ENCODE measurements at places on chromosomes 2 and 18. TPM values are rescaled to one million over a fixed set of nuclear protein-coding genes. Genes with fewer than 3 reads are reported as not detected.

- H3K4me1 ChIP-seq, result no peaks in the 10 kb centered on the region
- no peaks in the 10 kb centered on the region for H3K27me3 ChIP-seq
- no peak for DNase-seq
- H3K27ac ChIP-seq, result no peak overlapping the region
Measured at GRCh38 chr2:20752293-20752692, 70.6 kb downstream of the LDAH start.

DNA sequence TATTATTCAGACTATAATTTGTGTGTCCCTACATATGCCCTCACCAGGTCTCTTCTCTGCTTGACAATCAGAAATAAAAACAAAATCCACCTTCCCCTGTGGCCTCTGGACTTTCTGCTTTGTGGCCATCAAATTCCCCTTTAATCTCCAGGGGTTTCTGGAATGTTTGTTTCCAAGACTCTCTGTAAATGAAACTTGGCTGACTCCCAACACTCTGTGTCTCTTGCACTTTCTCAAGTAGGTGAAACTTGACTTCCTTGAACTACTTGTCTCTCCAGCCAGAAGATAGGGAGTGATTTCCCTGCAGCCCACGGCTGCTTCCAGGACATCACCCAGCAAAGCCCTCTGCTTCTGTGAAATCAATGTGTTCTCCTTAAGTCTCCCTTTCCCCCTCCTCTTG lies 54.1 kb upstream of the AQP4 start:
- no peak overlapping the region for H3K27ac ChIP-seq
- no peaks in the 10 kb centered on the region for H3K27me3 ChIP-seq
- no peak overlapping the region for H3K4me3 ChIP-seq

DNA sequence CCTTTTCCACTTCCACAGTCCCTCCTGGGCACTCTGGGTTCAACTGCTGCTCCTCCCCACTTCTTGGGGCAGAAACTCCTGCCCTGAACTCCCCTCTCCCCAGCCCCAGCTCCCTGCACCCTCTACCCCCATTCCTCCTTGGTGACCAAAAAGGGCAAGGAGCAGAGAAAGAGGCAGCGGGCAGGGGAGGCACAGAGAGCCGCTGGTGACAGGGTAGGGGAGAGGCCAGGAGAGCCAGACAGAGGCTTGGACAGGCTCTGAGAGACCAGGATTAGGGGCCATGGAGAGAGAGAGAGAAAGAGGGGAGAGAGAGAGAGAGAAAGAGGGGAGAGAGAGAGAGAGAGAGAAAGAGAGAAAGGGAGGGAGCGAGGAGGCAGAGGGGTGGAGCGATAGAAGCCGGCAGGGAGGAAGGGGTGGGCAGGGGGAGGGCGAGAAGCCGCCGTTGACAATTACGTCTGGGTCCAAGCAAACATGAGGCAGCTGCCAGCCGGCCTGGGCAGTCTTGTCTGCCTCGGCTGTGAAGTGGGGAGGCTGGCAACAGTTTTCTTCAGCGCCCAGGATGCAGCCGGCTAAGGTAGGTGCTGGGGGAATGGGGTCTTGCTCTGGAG lies at the start of gene KCNIP3:
Gene KCNIP3 (plus strand): TSS at position 468 of the 608 bp plus-strand sequence. CDS start 92 bp downstream, at position 560.
- peaks cover 2% of the 10 kb centered on the region for H3K27me3 ChIP-seq
- DNase-seq, result no peak
- H3K36me3 ChIP-seq, result no peaks in the 10 kb centered on the region
- no peaks in the 10 kb centered on the region for H3K4me1 ChIP-seq

DNA sequence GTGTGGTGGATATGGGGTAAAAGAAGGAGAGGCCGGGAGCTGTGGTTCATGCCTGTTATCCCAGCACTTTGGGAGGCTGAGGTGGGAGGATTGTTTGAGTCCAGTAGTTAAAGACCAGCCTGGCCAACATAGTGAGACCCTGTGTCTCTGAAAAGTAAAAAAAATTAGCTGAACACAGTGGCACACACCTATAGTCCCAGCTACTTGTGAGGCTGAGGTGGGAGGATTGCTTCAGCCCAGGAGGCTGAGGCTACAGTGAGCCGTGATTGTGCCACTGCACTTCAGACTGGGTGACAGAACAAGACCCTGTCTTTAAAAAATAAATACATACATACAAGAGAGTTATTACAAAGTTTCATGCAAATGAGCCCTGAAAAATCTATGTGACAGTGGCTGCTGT lies 80.6 kb downstream of the SPTBN1 start:
- no peak overlapping the region for H3K27ac ChIP-seq
- no peaks in the 10 kb centered on the region for H3K4me1 ChIP-seq
- H3K36me3 ChIP-seq, result no peaks in the 10 kb centered on the region
- no peak for DNase-seq

- peak overlapping the region; percentile 79 for H3K27ac ChIP-seq
- H3K4me3 ChIP-seq, result no peak overlapping the region
- peaks cover 20% of the 10 kb centered on the region for H3K4me1 ChIP-seq
- H3K36me3 ChIP-seq, result no peaks in the 10 kb centered on the region
- H3K27me3 ChIP-seq, result no peaks in the 10 kb centered on the region
- peak; percentile 44 for DNase-seq
Measured at GRCh38 chr2:96501471-96501874, 3.7 kb downstream of the NEURL3 start.

GRCh38 chr2:30584116-30584515 lies 137.1 kb downstream of the LCLAT1 start:
- DNase-seq, result no peak
- H3K4me1 ChIP-seq, result no peaks in the 10 kb centered on the region

DNA sequence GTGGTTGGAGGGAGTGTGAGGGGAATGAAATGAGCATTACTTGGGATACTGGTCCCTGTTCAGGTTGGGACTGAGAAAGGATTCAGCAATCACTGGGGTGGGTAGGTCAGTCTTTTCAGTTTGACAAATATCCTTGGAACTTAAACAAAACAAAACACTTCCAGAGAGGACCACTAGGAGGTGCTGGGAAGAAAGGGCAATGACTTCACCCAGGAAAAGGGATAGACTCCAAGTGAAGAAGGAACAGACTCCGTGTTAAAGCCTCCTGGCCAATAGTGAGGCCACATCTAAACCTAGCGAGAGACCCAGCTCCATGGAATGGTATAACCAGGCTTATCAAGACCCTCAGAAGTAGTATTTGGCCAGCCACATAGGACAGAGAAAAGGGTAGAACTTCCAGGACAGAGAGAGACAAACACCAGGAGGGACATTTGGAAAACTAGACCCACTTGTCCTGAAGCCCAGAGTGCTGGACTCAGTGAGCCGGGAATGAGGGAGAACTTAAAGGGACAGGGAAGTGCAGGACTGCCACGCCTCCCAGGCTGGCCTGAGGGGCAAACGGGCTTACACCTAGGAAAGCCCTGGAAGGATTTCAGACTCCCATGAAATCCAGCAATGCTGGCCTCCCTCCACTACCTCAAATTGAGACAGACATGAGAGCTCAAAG lies 19.6 kb upstream of the KCNG3 start:
- no peaks in the 10 kb centered on the region for H3K36me3 ChIP-seq
- peak; percentile 29 for DNase-seq
- no peak overlapping the region for H3K4me3 ChIP-seq
- no peaks in the 10 kb centered on the region for H3K27me3 ChIP-seq
- H3K4me1 ChIP-seq, result peaks cover 11% of the 10 kb centered on the region

GRCh38 chr2:188850786-188851185 lies 123.4 kb upstream of the COL3A1 start:
- no peak overlapping the region for H3K27ac ChIP-seq
- H3K4me3 ChIP-seq, result no peak overlapping the region
- H3K4me1 ChIP-seq, result no peaks in the 10 kb centered on the region
- no peaks in the 10 kb centered on the region for H3K27me3 ChIP-seq
- no peaks in the 10 kb centered on the region for H3K36me3 ChIP-seq

GRCh38 chr2:120430957-120431356 lies 85.0 kb downstream of the INHBB start:
- H3K27ac ChIP-seq, result no peak overlapping the region
- no peak overlapping the region for H3K4me3 ChIP-seq
- DNase-seq, result no peak
- peaks cover 4% of the 10 kb centered on the region for H3K27me3 ChIP-seq
- H3K4me1 ChIP-seq, result no peaks in the 10 kb centered on the region

GRCh38 chr2:79660557-79660956 lies 147.7 kb downstream of the CTNNA2 start:
- DNase-seq, result no peak
- H3K4me1 ChIP-seq, result no peaks in the 10 kb centered on the region
- no peak overlapping the region for H3K4me3 ChIP-seq
- H3K27me3 ChIP-seq, result no peaks in the 10 kb centered on the region

GRCh38 chr2:143551971-143552650 lies 422.9 kb downstream of the ARHGAP15 start:
- H3K4me1 ChIP-seq, result peaks cover 7% of the 10 kb centered on the region
- H3K4me3 ChIP-seq, result no peak overlapping the region
- no peaks in the 10 kb centered on the region for H3K27me3 ChIP-seq
- DNase-seq, result no peak

DNA sequence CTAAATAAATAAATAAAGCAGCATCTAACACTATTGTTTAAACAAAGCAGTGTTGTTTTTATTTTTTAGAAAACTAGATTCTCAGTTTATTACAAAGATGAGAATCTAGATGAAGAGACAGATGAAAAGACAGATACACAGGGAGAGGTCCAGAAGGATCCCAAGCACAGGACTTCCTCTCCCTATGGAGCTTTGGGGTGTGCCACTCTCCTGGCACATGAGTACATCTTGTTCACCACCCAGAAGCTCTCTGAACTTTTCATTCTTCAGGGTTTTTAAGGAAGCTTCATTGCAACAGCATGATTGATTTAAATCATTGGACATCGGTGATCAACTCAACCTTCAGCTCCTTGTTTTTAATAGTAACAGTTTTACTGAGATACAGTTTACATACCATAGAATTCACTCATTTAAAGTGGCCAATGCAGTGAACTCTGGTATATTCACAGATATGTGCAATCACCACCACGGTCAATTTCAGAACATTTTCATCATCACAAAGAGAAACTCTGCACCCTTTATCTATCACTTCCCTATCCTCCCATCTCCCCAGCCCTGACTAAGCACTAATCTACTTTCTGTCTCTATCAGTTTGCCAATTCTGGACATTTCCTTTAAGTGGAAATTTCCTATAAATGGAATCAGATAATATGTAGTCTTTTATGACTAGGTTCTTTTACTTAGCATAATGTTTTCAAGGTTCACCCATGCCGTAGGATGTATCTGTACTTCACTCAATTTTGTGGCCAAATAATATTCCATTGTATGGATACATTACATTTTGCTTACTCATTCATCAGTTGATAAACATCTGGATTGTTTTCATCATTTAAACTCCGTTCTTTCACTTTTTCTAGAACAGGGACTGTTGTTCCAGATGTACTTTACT lies 62.3 kb upstream of the ZFP36L2 start:
- H3K27ac ChIP-seq, result no peak overlapping the region
- peaks cover 80% of the 10 kb centered on the region for H3K36me3 ChIP-seq

Gene CHST10
- 8.5 TPM for total RNA-seq

Gene INSIG2
- 32.6 TPM for total RNA-seq

Gene SH3RF3
- total RNA-seq, result not detected
